Colonic mucosa (tissue), 4 donors: ENCODE measurements at places on chromosomes 5 and 9. TPM values are rescaled to one million over a fixed set of nuclear protein-coding genes. Genes with fewer than 3 reads are reported as not detected.

Gene SV2C
- 0.20 TPM for total RNA-seq

Gene CXCL14
- total RNA-seq, result 68.2 TPM

Gene EXOSC2
- total RNA-seq, result 34.2 TPM

DNA sequence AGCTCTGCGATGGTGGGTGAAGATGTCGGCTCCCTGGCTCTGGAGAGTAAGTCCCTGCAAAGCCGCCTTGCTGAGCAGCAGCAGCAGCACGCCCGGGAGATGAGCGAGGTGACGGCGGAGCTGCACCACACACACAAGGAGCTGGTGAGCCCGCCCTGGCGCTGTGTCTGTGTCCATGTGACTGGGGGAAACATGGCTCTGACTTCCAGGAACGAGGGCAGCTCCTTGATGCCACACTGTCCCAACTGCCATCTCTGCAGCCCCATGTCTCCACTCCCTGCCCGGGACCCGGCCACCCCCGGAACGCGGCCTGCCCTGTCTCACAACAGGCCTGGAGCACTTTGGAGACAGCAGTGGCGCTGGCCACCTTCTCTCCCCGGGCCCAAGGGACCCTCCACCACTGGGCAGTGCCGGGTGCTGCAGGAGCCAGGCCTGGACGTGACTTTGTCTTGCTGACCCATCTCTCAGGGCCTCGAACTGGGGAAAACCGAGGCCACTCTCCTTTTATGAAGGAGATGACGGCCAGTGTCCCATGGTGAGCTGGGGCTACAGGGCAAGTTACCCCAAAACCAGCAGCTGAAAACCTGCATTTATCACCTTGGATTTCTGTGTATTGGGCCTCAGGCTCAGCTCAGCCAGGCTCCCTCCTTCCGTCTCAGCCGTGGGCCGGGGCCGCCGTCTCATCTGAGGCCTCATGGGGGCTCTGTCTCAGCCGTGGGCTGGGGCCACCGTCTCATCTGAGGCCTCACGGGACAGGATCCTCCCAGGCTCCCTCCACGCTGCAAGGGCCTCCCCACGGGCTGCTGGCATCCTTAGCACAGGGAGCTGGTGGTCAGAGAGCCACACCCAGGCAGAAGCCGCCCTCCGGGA is 28.6 kb downstream of the CEP72 start:
- DNase-seq, result peak; percentile 7

DNA sequence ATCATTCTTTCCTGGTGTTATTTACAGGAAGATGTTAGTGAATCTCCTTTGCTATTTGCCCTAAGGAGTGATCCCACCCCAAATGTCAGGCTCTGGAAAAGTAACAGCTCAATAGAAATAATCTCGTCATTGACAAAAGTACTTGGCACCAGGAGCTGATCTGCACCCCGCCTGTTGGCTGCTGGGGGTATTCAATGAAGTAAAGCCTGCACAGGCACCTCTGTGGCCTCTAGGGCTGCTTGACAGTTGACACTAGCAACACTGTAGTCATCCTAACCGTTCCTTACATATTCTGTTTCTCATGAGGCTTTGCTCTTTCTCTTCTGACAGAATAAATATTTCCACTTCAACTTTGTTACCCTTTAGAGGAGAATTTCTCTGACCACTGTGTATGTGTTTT is 103.4 kb downstream of the DOCK2 start:
- DNase-seq, result no peak

GRCh38 chr5:138111937-138112336 is 27.3 kb downstream of the NME5 start:
- DNase-seq, result no peak

DNA sequence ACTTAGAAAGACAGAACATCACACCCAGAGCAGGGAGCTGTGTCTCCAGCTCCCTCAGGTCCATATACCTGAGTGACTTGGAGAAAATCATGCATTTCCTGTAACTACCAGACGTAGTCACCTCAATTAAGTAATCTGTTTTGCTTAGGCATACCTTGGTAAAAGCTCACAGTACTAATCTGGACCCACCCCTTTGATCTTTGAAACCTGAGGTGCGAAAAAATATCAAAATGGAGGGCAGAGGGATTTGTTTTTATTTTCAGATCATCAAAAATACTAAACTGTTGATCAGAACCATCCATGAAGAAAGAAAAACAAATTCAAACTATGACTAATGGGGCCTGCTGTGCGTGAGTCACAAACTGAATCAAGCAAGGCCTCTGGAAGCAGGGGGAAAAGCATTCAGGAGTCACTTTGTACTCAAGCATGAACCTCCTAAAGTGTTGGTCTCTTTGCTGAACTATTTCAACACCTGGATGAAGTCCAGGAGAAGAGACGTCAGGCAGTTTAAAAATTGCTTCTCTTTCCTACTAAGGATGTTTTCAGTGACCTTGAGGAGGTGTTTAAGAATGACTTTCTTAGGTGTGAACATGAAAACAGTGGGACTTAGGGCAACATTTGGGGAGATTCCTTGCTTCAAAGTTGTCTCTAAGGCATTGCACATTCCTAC is 76.3 kb downstream of the MUSK start:
- DNase-seq, result no peak

- no peak for DNase-seq
Measured at GRCh38 chr5:178201221-178201926, 3.0 kb upstream of the HNRNPAB start.
